ENCODE measurements at places on chromosomes 12 and 14.

- no peak for DNase-seq
These were observed 122.2 kb upstream of the NCOR2 start for GRCh38 chr12:124689631-124690030.

- DNase-seq, result no peak
These were observed 45.8 kb upstream of the TMED10 start for GRCh38 chr14:75222208-75222701.

DNA sequence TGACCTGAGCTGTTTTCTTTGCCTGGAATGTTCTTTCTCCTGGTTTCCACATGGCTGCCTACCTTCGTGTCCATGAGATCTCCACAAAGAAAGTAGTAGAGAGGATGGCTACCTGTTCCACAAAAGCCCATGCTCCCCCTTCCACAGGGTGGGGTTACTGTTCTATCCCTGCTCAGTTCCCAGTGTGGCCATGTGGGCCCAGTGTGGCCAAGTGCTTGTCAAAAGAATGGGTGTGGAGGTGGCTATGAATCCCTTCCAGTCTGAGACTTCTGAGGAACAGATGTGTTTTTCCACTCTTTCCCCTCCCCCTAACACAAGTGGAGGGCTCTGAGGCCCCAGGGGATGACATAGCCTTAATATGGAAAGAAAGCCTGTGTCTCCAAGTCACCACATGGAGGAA lies 26.2 kb upstream of the HSP90B1 start:
- DNase-seq, result no peak

DNA sequence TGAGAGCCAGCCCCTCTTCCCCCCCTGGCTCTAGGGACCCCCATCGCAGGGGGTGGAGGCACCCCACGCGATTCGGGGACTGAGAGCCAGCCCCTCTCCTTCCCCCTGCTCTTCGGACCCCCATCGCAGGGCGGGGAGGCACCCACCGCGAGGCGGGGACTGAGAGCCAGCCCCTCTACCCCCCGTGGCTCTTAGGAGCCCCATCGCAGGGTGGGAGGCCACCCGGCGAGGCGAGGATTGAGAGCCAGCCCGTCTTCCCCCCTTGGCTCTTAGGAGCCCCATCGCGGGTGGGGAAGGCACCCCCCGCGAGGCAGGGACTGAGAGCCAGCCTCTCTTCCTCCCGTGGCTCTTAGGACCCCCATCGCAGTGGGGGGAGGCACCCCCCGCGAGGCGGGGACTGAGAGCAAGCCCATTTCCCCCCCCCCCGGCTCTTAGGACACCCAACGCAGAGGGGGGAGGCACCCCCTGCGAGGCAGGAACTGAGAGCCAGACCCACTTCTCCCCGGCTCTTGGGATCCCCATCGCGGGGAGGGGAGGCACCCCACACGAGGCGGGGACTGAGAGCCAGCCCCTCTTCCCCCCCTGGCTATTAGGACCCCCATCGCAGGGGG lies 45.6 kb downstream of the DDX11 start:
- DNase-seq, result no peak

GRCh38 chr14:68542346-68542745 lies 250.5 kb downstream of the ZFP36L1 start:
- no peak for DNase-seq

DNA sequence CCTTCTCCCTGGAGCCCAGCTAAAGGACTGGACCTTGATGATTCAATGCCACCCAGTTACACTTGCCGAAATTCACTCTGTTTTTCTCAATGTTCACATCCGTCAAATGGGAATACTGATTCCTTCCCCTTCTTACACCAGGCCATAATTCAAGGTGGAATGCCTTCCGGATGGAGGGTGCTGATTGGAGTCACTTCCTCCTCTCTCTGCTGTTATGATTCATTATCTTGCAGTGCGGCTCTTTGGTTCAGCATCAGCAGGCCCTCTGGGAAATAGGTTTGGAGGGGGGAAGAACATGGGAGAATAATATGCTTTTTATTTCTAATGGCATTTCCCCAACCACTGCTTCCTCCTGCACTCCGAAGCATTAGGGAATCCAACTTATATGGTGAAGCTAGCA lies 390.6 kb upstream of the TBX3 start:
- DNase-seq, result no peak

GRCh38 chr12:15045451-15045850 lies 72.6 kb downstream of the PDE6H start:
- DNase-seq, result no peak

GRCh38 chr14:101956179-101956885 lies 8.0 kb upstream of the DYNC1H1 start:
- DNase-seq, result no peak

DNA sequence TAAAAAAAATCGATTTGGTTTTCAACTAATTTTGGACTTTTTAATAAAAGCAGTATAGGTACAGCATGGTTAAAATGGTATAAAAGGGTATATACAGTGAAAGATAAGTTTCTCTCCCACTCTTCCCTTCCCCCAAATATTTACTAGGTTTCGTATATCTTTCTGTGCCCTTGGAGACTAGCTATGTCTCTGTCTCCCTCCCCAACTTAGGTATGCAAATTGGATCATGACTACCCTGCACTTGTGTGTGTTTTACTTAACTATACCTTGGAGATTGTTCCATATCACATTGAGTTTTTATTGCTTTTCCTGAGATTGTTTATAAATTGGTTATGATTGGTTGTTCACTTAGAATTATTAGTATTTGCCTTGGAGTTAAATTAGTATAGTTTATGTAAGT lies 19.4 kb downstream of the AEBP2 start:
- no peak for DNase-seq

GRCh38 chr14:75972801-75973421 lies 8.9 kb downstream of the TGFB3 start:
- no peak for DNase-seq

DNA sequence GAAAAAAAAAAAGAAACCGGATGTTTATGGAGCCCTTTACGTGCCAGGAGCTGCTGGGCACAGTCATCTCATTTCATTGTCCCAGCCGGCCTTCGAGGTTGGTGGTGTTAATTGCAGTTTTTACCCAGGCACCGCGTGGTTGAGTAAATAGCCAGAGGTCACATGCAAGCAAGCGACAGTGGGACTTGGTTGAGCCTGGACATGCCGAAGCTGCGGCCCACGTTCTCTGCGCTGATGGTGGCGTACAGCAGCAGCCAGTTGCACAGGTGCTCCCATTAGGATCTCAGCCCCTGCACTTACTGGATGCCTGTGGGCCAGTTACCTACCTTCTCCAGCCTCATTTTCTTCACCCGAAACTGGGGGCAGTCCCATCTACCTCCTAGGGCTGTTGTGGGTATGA lies 54.0 kb downstream of the TSPAN9 start:
- no peak for DNase-seq

DNA sequence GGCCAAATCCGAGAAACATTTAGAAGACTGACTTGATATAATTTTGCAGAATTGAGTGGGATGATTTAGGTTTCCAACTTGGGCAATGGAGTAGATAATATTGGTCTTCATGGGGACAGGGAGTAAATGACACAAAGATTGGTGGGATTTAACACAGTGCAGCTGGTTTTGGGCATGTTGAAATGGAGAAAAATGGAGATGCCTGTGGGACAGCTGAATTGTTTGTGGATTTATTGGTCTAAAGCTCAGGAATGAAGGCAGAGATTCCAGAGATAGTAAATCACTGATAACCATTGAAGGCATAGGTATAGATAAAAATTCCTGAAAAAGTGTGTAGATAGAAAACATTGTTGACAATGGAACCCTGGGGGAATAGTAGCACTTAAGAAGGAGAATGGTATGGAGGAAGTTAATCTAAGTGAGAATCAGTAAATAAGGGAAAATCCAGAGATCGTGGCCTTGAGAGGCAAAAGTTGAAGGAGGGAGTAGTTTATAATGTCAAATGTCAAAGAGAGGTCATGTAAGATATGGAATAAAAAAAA lies 120.9 kb upstream of the ATP2B1 start:
- DNase-seq, result no peak
